ENCODE measurements at places on chromosomes 3 and 15.

DNA sequence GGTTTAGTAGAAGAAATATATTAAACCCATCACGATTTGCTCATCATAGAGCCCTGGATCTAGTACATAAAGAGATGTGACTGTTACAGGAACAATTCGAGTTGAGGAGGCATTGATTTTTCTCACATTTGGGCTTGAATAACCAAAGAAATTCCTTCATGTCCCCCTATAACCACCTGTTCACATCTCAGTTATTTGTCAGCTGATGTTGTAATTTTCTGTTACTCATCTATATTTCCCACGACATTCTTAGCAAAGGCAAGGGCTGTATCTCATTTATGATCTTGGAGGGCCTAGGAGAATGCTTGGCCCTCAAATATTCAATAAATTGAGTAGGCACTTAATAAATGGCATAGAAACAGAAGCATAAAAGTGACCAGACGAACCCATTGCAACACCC, 36.4 kb upstream of the GYG1 start:
- no peak for DNase-seq

DNA sequence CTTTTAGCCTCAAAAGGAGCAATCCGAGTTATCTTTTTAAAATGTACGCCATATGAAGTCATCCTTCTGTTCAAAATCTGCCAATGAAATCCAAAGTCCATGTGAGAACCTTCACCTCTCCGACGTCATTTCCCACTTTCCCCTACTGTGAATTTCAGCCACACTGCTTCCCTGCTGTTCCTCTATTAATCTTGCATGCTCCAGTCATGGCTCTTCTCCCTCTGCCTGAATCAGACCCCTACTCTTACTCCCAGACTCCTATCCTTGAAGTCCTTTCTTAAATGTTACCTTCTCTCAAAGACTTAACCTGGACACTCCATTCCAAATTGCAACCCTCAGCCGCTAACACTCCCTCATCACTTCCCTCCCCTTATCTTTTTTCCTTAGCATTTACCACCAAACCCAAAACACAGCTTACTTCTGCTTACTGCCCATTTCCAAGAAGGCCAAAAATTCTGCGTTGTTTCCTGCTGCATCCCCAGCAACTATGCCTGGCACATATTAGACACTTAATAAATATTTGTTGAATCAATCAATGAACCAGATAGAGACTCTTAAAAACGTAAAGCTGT, 1.2 kb downstream of the NKIRAS1 start:
- no peak for DNase-seq

GRCh38 chr3:42681361-42682038, 3.8 kb upstream of the KLHL40 start:
- no peak for DNase-seq

- no peak for DNase-seq
Observed at GRCh38 chr3:186869253-186870100, 27.0 kb downstream of the ADIPOQ start.

- peak; percentile 76 for DNase-seq
Observed at GRCh38 chr15:85582131-85583079, 202.0 kb downstream of the AKAP13 start.
